ENCODE measurements at places on chromosomes 12 and 14.

- DNase-seq = peak; percentile 84
Observed at GRCh38 chr12:111451649-111452129, 46.0 kb downstream of the SH2B3 start.

DNA sequence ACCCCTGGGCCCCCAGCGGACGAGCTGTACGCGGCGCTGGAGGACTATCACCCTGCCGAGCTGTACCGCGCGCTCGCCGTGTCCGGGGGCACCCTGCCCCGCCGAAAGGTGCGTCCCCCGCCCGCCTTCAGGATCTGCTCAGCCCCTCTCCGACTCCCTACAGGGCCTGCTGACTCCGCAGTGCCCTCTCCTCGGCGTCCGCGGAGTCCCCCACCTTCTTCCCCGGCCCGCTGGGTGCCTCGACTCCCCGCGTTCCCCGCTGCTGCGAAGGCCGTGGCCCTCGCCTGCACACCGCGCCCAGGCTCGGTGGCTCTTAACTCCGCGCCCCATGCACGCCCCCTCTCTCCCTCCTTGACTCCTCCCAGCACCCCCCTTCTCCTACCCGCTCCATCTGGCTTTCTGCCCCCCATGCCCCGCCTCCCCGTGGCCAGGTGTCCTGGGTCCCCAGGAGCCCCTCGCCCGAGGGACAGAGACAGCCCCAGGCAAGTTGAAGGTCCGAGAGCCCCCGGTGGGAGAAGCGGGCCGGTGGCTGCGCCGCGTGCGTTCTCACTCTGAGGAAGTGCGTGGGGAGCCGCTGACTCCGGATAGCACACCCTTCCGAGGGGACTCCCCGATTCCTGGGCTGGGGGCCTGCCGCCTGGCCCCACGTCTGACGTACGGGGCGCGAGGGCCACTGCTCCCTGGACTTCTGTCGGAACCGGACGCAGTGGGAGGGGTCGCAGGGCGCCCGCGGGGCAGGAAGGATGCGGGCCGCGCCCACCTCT is 594 bp downstream of the TAMALIN start:
- DNase-seq = peak; percentile 61

DNA sequence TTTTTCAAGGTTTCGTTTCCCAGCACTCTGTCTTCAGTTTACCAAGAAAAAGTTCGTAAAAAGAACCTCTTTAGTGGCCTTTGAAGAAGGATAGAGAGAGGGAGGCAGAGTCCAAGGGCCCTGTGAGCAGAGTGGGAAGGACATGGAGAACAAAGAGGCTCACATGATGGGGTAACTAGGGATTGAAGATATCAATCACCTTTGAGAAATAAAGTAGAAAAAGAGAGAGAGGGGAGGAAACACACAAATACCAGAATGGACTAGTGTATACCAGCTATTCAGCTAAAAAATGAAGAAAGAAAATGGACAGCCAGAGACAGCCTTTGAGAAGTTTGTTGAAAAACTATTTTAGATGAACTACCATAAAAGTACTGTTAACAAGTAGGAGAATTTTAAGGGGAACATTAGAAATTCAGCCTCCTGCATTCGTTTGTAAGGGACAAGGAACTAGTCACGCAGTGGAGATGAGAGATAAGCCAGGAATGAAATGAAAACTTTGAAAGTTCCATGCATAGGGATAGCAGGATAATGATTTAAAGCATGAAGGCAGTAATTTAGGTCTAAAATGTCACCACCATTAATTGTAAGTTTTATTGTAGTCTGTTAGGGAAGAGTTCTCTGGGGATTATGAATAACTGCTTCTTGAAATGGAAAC is 82.1 kb downstream of the SPTSSA start:
- DNase-seq = no peak

- DNase-seq = no peak
Observed at GRCh38 chr12:87051621-87052020, 795.4 kb upstream of the MGAT4C start.

DNA sequence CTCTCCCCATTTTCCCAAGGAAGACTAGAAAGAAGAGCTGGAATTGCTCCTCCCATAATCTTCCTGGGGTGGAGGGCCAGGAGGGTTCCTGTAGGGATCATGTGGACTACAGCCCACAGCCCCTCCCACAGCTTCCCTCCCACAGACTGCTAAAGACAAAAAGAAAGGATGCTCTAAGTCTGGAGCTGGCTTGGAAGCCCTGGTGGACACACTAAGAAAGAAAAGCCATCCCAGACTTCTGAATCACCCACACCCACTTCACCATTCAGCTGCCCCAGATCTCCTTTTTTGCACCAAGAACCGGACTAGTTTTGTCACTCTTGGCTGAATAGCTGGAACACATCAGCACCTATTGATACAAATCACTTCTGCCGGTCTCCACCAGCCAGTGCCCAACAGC is 56.8 kb upstream of the PLXNC1 start:
- no peak for DNase-seq

DNA sequence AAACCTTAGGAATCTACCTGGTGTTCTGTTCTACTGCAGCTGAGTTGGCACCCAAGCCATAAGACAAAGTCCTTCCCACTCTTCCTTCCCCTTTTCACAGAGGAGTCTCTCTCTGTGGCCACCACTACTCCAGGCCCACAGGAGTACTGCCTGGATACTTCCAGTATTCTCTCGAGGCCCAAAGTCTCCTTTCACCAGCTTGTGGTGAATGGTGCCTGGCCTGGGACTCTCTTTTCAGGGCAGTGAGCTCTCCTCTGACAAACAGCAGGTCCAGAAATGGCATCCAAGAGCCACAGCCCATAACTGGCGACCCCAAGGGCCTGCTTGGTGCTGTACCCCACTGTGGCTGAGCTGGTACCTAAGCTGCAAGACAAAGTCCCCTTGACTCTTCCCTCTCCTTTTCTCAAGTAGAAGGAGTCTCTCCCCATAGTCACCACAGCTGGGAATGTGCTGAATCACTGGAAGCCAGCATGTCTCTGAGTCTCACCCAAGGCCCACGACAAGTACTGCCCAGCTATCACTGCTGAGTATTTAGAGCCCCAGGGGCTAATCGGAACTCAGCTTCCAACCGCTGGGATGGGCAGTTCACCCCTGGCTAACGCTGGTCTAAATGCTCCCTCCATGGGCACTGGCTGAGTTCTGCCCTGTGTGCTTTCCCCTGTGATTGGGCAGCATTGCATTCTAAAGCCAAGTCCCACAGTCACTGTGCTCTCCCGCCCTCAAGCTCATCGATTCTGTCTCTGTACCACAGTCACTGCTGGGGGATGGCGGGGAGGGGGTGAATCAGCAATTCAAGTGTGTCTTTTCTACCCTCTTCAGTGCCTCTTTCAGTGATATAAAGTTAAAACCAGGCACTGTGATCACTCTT is 6.1 kb downstream of the A2ML1 start:
- peak; percentile 22 for DNase-seq

Measured in suppressor macrophage treated with lipopolysaccharide for 1 hour (primary cell).